Subcutaneous preadipocyte (primary cell): ENCODE measurements at places on chromosomes 13 and 19. TPM values are rescaled to one million over a fixed set of nuclear protein-coding genes. Genes with fewer than 3 reads are reported as not detected.

The ZNF599 gene
- total RNA-seq: 4.8 and 5.9 TPM in 2 replicates

The ZNF737 gene
- 6.8 and 7.3 TPM in 2 replicates for total RNA-seq

The PNMA8B gene
- 0.78 and 1.1 TPM in 2 replicates for total RNA-seq

The SHISA2 gene
- 0.39 TPM in 1 of 2 replicates, not detected in the other for total RNA-seq

The CGB2 gene
- not detected in 2 replicates for total RNA-seq
